ENCODE measurements at places on chromosomes 3 and 15.

- DNase-seq: no peak
Observed at GRCh38 chr3:58492494-58492905, 604 bp downstream of the KCTD6 start.

DNA sequence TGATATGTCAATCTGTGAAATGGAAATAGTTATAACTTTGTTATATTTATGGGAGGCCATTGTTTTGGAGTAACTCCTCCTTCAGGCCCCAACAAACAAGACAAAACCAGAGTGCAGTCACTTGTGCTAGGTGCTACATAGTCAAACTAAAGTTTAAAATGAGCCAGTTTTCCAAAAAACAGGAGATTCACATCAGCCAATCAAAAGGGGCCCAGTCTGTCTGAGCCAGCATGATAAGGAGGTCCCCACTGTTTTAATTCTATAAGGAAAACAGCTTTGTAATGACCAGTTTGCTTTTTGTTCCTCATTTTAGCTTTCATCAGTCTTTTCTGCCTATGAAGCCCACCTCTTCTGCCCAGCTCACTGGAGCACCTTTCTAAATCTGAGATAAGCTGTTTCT is 94.7 kb upstream of the SLC7A14 start:
- DNase-seq: no peak

DNA sequence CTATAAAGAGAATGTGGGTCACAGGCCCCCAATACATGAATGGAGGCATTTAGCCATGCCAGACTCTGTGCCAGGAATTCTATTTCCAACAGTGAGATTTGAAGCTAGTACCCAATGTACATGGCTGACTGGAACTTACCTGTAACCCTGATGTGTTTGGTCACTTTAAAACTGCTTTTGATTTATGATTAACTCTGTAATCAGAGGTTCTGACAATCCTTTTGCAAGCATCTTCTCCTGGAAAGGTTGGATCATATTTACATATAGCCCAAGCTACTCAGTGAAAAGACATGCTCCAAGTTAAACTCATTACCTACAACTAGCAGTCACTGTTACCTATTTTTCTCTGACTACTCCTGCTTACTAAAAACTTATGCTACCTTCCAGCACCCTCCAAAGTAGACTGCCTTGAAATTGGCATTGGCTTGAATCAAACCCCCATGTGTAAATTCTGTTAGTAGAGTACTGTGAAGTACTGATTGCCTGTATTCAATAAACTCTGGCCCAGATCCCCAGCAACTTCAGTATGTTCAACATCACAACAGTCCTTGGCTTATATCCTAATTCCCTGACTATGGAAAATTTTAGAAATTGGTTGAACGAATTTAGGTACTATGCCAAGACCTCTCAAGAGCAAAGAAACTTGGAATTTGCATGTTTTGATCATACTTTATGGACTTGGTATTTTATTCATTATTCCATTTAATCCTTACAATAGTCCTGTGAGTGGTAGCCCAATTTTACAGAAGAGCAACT is 665.6 kb upstream of the NECTIN3 start:
- DNase-seq: no peak

DNA sequence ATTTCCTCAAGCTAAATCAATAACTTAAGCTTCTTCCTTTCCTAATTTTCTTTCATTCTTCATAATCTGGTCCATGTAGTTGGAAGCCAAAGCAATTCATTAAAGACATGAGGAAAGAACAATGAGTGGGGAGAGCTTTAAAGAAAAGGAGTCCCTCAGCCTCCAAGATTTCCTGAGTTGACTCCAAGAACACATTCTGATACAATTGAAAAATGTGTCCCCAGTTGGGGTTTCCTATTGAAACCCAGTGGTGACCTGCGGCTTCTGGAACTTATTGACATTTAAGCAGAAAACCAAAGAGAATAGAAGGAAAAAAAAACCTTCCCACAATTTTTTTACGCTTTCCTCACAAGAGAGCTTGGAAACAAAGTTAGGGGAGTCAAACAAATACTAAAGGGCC is 37.0 kb downstream of the ATP8B4 start:
- DNase-seq: no peak
